Stimulated activated CD4-positive, alpha-beta T cell treated with anti-CD3 and anti-CD28 coated beads, Interleukin-1b, Interleukin-23, amount 100 ng/mL, for 1 hour (primary cell): ENCODE measurements at places on chromosomes 6 and 20.

DNA sequence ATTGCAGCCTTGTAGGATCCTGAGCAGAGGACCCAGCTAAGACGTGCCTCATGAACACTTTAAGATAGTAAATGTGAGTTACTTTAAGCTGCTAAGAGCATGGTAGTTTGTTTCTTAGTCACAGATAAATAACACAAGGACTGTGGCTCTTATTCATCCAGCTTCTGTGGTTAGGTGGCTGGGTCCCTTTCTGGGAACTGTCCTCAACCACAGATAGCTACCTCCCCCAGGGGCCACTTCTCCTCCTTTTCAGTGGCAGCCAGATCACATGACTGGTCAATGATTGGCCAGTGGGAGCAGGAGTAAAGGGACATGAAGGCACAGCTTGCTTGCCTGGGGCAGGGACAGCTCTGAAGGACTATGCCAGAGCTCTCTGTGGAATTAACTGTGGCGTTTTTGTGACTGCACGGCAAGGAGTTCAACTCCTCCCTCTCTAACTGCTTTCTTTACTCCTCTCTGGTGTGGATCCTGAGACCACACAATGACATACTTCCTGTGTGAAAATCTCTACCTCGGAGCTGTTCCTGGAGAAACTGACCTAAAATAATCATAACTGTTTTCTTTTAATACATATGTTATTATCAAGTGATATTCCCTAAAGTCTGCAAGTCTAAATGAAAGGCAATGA, 76.5 kb downstream of the NRN1 start:
- no peak for DNase-seq

- DNase-seq = no peak
Measured at GRCh38 chr6:166472636-166473035, 89.9 kb upstream of the MPC1 start.

DNA sequence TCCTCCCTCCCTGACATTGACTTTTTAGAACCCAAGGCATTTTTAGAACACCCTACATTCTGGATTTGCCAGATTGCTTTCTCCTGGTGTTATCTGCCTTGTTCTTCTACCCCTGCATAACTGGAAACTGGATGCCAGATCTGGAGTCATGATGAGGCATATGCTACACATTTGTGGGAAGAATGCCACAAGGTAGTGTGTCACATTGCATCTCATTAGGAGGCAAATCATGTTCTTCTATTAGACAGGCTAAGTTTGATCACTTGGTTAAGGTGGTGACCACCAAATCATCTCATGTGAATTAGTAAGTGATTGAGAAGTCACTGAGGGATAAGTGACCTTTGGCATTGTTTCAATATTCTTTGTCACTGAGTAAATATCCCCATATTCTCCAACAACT, 12.9 kb upstream of the NKX2-2 start:
- DNase-seq = no peak

DNA sequence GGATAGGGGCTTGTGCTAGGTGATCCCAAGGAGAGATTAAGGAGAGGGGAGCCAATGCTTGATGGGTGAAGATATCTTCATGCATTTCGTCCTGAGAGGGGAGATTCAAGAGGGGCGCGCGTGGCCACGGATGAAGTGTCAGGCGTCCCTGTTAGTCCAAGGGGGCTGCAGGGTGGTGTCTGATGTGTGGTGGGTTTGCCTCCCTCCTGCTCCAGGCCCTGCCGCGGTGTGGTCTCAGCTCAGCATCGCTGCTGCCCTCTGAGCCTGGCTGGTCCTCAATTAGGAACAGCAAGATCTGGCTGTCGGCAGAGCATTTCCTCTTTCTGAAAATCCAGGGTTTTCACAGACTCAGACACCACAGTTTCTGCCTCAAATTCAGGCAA, 318.0 kb downstream of the THBS2 start:
- no peak for DNase-seq

DNA sequence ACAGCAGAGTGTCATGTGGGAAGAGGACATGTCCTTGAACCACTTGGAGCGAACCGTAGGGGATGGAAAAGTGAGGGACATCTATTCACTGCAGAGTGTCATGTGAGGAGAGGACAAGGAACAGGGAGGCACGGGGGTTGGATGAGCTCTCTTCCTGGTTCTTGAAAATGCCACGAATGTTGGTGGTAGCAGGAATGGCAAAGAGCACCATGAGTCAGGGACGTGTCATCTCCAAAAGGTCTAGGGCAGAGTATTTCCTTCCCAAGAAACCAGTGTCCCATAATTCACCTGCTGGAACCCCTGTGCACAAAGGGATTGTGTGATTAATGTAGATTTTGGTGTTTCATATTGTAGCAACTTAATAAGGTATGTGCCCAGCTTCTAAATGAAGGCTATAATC, 136.8 kb downstream of the BFSP1 start:
- no peak for DNase-seq

- DNase-seq = no peak
Measured at GRCh38 chr6:55943329-55943728, 67.9 kb upstream of the BMP5 start.

- no peak for DNase-seq
Measured at GRCh38 chr6:37868447-37868825, 48.9 kb downstream of the ZFAND3 start.
